ENCODE measurements at places on chromosomes 12 and 14.

DNA sequence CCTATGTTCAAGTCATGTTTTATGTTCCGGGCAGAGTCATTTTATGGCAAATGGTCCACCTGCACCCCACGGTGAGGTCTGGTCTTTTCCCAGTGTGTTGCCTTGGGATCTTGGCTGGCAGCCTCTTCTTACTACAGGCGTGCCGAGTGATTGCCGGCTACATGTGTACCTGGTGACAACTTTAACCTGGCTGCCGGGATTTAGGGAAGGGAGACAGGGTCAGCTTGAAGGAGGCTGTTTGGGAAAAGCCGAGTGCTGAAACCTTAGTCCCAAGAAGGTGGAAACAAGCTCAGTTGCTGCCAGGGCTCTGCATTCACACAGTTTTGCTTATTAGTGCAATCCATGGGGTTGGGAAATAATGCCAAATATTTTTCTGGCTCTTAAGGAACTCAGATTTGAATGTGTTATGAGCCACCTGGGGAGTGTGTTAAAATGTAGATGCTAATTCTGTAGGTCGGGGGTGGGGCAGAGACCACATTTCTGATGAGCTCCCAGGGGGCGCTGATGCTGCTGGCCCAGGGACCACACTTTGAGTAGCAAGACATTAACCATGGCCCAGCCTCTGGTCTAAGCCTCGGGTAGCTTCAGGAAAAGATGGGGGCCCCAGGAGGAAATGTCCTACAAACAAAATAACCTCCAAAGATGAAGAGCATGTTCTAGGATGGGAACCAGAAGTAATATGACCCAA, 179.6 kb downstream of the TBX5 start:
- no peak for DNase-seq

DNA sequence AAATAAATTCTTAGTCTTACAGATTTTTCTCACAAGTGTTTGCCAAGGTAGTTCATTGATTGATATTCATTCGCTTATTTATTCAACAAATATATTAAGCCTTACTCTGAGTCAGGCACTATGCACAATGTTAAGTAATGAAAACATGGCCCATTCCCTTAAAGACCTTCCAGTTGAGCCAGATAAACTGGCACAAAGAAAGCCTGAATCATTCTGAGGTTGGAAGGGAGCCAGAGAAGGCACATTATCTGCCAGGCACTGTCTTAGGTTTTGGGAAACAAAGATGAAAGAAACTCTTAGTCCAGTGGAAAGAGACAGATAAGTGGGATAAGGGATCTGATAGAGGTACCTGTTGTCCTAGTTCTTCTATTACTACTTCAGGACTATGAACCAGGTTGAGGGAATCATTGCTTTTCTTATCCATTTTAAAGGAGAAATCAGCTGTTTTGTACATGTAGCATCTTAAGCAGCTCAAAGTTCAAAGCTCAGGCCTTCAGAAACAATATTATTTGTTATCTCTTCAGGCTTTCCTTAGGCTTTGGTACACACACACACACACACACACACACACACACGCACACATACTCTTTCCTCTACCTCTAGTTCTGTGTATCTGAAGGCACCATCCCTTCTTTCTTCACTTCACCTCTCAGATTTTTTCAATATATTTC, 27.0 kb downstream of the PDE6H start:
- DNase-seq, result no peak

GRCh38 chr12:89833337-89834252, 125.0 kb upstream of the ATP2B1 start:
- no peak for DNase-seq

DNA sequence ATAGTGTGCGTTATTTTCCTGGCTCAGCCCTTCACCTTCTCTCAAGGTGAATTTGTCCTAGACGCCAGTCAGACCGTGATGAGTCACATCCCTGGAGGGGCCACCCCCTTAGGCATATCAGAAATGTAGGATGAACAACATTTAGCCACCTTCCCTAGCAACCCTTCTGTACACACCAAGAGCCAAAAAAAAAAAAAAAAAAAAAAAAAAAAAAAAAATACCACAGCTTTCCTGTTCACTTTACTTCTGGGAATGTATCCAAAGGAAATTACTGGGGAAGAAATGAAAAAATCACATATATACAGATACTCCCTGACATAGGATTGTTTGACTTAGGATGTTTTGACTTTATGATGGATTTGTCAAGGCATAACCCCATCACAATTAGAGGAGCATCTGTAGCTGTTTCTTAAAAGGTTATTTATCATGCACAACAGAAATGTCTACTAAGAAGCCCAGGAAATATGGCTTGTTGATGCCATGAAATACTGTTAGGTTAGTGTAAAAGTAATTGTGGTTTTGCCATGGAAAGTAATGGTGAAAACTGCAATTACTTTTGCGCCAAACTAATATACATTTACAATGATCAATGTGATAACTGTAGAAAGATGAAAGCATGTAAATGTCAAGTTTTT, 68.2 kb upstream of the BDKRB2 start:
- DNase-seq, result no peak

- DNase-seq, result no peak
Observed at GRCh38 chr14:68268197-68268596, 448.6 kb downstream of the RAD51B start.

GRCh38 chr14:102210421-102211042, 70.8 kb downstream of the WDR20 start:
- DNase-seq, result no peak

GRCh38 chr12:107891967-107892366, 117.5 kb downstream of the ASCL4 start:
- no peak for DNase-seq

DNA sequence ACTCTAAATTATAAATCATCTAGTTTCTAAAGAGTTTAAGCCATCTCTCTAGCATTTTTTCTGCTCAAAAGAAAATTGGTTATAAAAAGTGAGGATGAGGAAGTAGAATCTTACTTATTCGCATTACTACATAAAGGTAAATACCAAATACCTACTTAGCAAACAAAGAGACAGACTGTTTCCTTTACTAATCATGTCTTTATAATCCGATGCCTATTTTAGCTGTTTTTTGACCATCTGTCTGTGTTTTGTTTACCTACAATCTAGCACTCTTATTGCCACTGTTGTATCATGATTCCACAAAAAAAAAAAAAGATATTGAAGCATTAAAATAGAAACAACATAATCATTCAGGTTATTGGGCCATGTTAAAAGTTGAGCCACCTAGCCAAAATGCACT, 396.2 kb downstream of the PAWR start:
- no peak for DNase-seq

DNA sequence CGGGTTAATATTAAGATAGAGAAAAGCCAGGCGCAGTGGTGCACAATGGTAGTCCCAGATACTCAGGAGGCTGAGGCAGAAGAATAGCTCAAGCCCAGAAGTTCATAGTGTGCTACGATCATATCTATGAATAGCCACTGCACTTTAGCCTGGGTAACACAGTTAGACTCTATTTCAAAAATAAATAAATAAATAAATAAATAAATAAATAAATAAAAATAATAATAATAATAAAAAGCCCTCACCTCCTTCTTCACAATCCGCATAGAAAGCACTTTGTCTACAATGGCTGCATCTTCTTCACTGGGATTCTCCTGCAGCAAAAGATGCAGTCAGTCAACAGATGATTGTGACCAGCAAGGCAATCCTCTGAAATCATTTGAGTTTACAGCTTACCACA, 31.5 kb upstream of the SUPT16H start:
- DNase-seq, result no peak

GRCh38 chr12:76820888-76821482, 57.1 kb downstream of the ZDHHC17 start:
- DNase-seq, result no peak

DNA sequence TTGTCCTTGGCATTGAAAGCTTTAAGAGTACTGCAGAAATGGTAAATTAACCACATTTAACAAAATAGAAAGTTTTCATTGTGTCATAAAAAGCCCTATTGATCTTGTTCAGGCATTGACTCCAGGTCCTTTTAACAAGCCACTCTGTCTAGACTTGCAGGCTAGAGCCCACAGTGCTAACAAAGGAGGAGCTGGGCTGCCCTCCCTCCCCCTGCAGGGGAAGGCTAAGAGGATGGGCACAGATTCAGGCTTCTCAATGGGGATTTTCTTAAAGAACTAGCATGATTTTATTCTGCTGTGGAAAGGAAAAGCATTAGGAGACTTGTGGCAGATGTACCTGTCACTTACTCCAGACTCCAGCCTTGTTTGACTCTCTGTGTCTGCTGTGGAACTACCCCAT, 463.6 kb downstream of the NRXN3 start:
- DNase-seq, result no peak

DNA sequence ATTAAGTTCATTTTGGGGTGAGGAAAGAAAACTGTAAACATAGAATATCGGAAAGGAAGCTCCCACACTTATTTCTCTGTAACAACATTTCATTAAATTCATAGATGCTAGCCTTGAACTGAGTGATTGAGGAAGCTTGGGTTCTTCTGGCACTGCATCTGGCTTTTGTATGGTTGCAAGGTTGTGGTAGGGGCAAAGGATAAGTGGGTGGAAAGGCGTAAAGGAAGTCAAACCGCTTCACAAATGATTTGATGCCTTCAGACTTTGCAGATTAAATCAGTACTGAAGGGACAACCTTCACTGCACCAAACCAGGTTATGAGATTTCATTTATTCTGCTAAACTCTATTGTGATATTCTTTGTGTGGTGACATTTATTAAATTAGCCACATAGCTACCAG, 28.1 kb upstream of the PAX9 start:
- no peak for DNase-seq

- no peak for DNase-seq
Observed at GRCh38 chr12:75842090-75842489, 189.5 kb downstream of the PHLDA1 start.

GRCh38 chr12:3698218-3698974, 54.5 kb downstream of the CRACR2A start:
- DNase-seq, result no peak

DNA sequence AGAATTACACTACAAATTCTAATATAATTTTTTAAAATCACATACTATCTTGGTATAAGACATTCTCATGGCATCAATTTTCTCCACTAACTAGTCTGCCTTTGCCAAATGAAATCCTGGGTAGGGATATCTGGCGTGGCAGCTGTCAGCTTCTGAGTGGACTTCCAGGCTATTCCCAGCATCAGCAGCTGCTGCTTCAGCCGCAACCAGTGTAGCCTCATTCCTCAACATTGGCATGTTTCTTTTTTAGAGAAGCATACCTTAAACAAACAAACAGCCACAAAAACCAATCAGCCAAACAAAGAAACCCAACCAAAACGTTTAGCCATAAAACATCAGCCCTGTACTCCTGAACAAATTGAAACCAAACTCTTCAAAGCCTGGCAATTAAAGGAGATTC, 235.8 kb downstream of the SSPN start:
- DNase-seq, result no peak

- no peak for DNase-seq
Observed at GRCh38 chr14:73773441-73774240, 59.5 kb upstream of the PNMA1 start.

DNA sequence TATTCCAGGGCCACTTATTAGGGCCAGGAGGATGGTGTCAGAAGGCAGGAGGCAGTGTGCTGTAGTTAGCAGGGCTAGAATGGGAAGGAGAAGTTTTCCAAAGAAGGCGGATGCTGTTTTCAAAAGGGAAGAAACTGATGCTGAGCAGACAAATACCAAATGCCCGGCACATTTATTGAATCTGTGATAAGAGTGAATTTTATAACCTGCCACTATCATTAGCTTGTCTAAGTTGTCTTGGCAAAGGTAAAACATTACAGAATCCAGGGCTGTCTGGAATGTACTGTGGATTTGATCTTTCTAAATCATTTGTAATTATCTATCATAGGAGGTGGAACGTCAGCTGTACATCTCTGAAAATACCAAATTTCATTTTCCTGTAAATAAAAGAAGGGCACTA, 40.8 kb downstream of the NDUFA12 start:
- DNase-seq, result no peak

GRCh38 chr14:51228890-51229289, 11.2 kb upstream of the TMX1 start:
- no peak for DNase-seq

- DNase-seq, result no peak
Observed at GRCh38 chr12:121989276-121990113, 32.2 kb upstream of the BCL7A start.

DNA sequence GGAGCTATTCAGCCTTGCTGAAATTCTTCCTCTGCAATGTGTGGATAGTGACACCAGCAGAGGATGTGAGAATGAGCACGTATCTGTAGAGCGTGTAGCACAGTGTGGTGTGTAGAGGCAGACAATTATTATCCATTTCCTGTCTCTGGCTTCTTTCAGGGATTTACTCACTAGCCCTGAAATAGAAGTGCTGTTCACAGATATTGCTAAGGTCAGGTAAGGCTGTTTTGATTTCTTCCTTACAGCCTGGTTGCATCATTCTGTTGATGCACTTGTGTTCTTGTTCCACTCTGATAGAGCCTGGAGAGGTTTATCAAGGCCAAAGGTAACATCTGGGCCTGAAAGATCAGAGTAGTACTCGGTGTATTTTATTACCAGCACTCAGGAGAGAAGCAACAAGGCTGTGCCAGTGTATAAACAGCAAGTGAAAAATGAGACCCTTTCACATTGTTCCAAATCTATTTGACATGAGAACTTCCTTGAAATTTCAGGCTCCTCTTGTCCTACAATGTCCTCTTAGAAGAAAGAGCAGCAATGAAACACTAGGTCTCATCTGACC, 16.7 kb downstream of the ARG2 start:
- no peak for DNase-seq

GRCh38 chr12:118058881-118059280, 2.1 kb downstream of the WSB2 start:
- no peak for DNase-seq

DNA sequence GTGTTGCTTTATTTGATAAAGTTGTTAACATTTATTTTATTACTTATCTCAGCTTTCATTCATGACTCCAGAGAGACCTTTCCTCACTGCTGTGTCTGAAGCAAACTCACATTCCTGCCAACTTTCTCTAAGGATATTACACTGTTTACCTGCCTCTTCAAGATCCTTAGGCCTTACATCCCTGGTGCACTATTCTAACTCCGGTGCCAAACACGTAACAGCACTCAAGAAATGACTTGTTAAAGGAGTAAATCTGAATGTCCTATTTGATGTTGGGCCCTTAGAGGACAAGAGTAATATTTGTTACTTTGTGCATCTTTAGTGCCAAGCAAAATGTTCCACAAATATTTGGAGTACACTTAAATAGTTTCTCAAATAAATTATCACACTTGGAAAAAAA, 324.1 kb upstream of the FLRT2 start:
- DNase-seq, result no peak

DNA sequence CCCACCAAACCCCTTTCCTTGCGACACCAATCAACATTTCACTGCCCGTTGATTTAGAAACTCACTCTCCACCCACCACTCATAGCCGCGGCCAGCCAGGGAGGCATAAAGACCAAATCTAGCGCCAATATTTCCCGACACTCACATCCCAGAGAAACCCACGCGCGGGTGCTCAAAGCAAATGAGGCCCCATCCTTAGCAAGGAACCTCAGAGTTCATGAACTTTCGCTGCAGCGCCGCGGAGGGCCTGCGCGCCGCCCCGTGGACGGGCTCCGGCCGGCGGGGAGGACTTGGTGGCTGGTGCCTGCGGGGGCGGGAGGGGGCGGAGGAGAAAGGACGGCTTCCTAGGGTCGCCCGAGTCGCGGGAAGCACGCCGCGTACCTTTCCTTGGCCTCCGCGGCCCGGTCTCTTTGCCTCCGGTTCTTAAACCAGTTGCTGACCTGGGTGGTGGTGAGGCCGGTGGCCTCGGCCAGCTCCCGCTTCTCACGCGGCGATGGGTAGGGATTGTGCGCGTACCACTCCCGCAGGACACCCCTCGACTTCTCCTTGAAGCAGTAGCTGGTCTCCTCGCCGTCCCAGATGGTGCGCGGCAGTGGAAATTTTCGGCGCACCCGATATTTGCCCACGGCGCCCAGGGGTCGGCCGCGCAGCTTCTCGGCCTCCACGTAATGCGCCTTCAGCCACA, 886 bp downstream of the SIX1 start:
- no peak for DNase-seq

Data from left ventricle myocardium inferior (tissue), 1 donor.